Right ventricle myocardium inferior (tissue), 1 donor: ENCODE measurements at places on chromosomes 5 and 9. TPM values are rescaled to one million over a fixed set of nuclear protein-coding genes. Genes with fewer than 3 reads are reported as not detected.

DNA sequence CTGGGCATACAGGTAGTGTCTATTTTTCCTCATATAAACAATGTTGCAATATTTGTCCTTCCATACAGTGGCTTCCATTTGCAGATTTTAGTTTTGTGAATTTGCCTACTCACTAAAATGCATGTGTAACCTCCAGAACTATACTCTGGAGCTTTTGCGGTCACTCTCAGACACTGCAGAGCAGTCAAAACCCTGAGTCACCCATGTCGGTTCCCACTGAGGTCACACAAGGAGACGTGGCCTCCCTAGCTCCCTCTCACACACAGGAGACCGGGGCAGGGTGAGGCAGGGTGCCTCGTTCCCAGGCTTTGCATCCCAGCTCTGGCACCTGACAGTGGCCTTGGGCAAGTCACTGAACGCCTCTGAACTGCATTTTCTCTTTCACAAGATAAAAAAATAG, 55.5 kb upstream of the ZNF354A start:
- no peak for DNase-seq

- no peak for DNase-seq
These were observed 499.7 kb downstream of the SLCO4C1 start for GRCh38 chr5:101796427-101796826.

Gene IL31RA
- total RNA-seq = not detected

Gene PROB1
- total RNA-seq = 49.3 TPM

Gene SEMA4D
- total RNA-seq = 24.1 TPM

DNA sequence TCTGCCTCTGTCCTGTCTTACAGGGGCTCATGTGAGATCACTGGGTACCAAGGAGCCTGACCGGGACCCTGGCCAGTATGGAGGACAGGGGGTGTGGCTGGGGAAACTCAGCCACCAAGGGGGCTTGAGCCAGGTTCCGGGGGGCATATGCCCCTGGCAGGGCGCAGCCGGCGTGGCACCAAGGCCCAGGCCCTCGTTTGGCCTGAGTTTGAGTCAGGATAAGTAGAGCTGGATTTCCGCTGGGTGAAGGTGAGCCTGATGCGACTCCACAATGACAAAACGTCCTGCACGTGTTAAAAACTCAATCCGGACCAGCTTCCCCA, 616 bp upstream of the TSPAN17 start:
- DNase-seq = no peak

- DNase-seq = no peak
These were observed 23.9 kb upstream of the PPP2R2B start for GRCh38 chr5:146902471-146902870.

DNA sequence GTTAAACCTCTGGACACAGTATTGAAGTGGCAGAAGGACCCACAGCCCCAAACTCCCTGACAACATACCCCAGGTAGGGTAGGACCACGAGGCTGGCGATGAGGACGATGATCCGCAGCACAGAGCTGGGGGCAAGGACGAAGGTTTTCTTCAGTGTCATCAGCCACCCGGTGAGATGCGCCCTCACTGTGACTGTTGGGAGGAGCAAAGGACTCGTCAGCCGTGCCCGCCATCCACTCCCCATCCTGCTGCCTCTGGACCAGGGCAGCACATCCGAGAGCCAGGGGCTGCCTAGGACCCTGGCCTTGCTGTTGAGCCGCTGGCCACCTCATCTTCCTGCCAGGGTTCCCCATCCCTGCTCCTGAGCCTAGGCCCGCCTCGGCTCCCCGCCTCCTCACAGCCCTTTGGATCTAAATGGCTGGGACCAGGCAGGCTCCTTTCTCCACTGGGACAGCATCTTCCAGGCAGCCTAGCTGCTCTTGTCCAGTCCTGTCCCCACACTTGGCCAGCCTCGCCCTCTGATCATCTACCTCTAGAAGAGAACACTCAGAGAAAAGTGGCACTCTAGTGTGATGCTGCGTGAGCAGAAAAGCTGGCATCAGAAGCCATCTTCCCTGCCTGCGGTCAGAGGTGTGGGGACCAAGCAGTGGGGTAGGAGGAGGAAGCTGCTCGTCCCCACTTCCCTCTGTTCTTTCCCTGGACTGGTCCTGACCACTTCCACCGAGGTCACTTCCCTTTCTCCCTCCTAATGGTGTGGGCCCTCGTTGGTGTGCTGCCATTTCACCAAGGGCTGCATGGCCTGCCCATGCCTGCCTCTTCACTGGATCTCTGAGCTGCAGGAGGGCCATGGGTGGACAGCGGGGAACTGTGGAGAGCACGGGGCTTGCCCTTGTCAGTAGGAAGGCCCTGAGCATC, 49.2 kb downstream of the OTULIN start:
- peak; percentile 65 for DNase-seq

Gene PCDHGA1
- 3.2 TPM for total RNA-seq

GRCh38 chr9:137642118-137642601, 23.4 kb downstream of the EHMT1 start:
- no peak for DNase-seq

Gene CNTNAP3B
- 6.8 TPM for total RNA-seq

DNA sequence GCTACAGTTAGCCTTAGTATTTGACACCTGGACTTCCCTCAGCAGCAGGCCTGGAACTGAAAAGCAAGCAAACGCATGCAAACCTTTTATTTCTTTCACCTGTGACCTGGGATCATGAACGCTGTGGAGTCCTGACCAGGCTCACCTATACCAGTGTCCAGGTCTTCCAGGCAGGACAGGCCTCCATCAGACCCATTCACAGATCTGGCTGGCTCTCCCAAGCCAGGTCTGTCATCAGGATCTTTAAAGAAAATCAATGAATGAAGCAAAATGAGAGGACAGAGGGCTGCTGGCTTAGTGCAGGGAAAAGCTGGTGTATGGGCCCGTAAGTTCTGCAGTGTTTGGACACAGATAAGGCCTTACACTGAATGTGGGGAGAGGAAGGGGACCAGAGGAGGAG, 96.3 kb upstream of the CPEB4 start:
- DNase-seq = no peak

Gene ADCY2
- total RNA-seq = 0.19 TPM

DNA sequence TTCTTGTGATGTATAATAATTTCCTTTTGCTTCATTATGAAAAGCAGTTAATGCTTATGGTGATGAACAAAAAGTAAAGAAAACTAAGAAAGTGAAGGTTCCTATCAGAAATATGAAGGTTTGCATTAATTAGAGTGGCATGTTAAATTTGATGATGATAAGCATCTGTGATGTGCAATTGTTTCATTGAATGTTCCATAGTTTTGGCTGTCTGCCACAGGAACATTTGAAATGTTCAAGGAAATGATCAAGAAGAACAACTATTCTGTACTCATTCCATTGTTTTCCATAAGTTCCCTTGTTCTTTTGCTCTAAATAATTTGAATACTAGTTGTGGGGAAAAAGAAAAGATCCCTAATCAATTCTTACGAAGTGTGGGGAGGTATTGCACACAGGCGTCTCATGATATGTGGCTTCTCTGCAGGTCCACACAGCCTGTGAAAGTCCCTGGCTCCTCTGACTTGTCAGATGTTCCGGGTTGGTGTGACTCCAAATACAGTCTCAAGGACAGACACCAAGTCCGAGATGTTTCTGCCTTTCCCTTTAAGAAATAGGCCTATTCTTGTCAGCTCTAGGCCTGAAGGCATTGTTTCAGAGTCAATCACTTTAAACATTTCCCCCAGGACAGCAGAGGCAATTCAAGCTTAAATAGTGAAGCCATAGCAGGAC, 152.6 kb upstream of the MAST4 start:
- DNase-seq = no peak

GRCh38 chr9:16410601-16411280, 459.7 kb downstream of the BNC2 start:
- no peak for DNase-seq

Gene LCN9
- not detected for total RNA-seq

DNA sequence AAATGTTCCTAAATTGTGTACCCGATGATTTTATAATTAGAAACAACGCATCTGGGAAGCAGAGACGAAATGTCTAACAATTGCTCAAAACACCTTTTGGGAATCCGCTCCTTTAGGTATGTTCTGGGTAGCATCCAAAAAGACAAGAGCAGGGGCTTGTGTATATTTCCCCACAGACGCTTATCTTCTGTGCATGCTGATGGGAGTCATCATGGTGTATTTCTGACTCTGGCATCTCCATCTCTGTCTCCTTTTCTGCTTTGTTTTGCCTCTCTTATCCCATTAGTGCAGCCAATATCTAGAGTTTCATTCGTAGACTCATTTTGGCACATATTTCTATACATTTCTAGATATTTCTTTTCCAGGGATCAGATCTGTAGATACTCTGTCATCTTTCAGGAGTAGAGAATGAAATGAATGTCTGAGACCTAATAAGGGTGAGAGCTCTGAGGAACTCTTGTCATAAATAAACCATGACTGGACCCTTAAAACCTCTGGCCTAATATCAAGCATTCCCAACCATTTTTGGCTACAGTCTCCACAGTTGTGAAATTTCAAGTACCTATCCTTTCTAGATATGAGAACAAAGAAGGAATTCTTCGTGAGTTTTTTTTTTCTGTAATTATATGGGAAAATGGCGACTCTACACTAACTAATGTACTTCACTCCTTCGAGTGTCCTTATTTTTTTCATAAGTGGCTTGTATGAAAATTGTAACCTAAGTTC, 508.2 kb downstream of the ACTL7B start:
- no peak for DNase-seq

GRCh38 chr9:27519466-27520465, 4.3 kb upstream of the IFNK start:
- no peak for DNase-seq

GRCh38 chr5:79793722-79794121, 104.1 kb downstream of the CMYA5 start:
- DNase-seq = no peak

DNA sequence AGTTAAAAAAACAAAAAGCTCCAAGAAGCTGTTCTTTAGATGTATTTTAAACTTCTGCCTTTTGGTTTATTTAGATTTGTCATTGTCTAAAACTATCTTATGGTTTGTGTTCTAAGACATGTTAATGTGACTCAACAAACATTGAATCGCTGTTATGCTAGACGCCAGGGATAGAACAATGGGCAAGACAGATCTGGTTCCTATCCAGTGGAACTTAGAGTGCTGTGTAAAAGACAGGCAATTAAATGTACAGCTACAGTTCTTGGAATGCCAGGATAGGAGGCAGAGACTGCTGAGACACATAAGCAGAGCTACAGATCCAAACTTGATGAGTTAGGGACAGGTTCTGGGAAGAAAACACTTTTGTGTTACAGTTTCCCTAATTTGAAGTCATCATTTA, 22.4 kb downstream of the LYRM7 start:
- no peak for DNase-seq

- DNase-seq = no peak
These were observed 671 bp downstream of the LRRC26 start for GRCh38 chr9:137168904-137169856.

Gene CENPK
- total RNA-seq = 2.0 TPM

DNA sequence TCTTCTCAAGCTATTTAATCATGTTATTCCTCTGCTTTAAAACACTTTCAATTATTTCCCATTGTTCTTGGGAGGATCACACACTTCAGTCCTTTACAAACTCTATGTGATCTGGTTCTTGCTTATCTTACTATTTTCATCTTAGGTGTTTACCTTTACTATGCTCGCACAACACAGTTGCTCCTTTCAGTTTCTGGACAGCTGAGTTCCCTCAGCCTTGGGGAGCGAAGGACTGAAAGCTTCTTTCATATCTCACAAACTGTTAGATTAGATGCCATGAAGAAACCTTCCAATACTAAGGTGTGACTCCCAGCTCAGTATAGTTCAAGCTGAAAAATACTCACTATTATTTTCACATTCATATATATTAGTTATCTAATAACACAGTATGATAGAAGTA, 117.9 kb downstream of the CDC42SE2 start:
- no peak for DNase-seq

DNA sequence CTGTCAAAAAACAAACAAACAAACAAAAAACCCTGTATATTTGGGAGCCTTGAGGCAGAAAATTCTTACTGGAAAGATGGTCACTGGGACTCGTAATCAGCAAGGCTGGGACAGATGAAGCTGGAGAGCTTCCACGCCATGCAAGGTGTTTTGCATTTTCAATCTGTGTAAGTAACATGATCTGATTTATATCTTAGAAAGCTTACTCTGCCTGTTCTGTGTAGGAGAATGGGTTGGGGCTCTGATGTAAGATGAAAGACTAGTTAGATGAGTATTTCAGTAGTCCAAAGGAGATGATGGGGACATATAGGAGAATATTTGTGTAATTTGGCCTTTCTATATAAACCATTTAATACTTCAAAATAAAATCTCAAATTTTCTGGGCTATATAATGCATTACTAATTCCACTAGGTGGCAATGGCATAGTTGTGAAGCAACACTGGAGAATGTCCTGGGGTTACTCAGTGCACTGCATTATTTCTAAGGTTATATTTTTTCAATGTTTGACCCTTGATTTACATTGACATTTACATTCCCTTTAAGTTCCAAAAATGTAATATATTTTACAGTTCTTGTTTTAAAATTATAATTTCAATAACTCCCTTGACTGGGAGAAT, 21.9 kb upstream of the FSD1L start:
- no peak for DNase-seq
